ENCODE measurements at places on chromosomes 3 and 15.

DNA sequence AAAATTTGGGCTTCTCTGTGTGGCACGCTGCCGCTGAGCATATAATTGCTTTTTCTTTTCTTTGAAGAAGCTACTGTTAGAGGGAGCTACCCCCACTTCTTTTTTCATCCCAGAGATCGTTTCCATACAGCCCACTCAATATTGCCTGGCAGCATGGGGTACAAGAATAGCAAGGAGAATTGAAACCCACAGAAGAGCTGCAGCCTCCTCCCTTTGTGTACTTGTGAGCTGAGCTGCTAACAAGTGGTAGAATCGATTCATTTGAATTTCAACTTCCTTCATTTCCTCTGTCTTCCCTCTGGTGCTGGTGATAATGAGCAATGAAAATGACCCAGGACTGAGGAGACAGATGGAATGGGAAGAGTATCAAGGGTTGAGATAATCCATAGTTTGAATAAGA, 64.9 kb downstream of the LRRC3B start:
- DNase-seq: no peak

DNA sequence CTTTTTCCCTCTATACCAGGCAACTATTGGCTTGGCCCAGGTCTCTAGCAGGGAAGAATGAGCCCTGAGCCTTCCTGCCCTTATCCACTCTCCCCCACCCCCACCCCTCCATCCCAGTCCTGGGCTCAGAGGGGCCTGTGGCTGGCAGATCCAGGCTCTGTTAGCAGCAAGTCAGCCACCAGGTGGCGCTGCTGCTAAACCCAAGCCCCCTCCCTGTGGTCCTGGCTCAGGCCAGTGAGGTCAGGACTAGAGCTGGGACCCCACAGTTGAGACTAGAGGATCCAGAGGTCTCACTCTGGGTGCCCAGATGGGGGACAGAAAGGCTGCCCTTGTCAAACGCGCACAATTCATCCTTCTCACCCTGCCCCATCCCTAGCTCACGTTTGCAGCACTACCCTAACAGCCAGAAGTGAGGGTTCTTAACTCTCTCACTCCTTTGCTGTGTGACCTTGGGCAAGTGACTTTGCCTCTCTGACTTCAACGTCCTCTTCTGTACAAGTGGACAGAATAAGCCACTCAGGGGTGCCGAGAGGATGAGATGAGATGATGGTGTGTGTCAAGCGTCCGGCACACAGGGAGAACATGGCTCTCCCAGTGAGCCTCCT, 46.8 kb upstream of the SLC6A1 start:
- peak; percentile 82 for DNase-seq

GRCh38 chr3:167876620-167877281, 141.2 kb downstream of the SERPINI1 start:
- no peak for DNase-seq

DNA sequence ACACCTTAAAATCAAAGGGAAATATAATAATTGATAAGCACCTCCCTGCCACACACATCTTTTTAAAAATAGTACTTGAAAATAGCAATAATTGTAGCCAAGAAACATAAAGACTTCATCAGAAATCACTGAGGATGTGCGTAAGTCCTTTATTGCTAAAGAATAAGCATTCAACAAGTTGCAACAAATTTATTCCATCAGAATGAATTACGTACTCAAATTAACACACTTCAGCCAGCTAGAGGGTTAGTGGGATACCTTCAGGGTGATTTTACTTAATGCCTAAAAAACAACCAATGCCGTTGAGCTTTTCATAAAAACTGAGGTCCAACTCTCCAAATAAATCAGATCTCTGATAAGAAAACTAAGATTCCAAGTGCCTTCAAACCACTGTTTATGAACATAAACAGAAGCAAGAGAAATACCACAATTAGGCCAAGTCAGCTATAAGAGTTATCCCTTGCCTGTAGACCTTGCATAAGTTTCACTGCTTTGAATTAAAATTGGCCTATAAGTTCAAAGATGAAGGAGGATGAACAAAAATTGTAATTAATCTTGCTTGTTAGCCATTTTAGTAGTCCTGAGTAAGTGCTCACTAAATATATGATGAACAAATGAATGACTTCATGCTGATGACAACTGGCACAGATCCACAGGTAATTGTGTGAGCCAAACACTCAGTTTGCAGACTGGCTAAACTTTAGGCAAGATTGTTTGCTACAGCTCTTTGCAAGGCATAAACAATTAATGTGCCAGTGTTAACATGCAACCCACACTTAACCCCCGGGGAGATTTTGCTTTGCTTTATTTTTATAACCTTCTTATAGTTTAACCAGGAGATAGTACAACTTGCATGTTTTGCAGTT, 375.1 kb upstream of the THBS1 start:
- DNase-seq: no peak

GRCh38 chr3:138297876-138298275, 31.8 kb downstream of the NME9 start:
- no peak for DNase-seq

- DNase-seq: no peak
Observed at GRCh38 chr15:92056875-92057274, 203.4 kb downstream of the SLCO3A1 start.

DNA sequence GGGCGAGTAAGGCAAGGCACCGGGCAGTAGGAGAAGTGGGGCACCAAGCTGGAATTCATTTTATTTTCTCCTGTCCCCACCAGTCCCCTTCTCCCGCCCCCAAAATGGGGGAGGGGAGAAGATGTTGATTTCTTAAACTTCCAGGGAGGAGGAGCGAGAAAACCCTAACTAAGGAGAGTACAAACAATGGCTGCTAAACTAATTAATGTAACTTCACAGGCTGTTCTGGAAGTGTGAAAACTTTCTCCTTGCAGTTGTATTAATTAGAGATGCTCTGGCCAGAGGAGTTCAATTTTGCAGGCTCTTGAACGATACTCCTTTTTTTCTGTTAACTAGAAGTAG, 11.5 kb downstream of the ZIC4 start:
- DNase-seq: no peak
